ENCODE measurements at places on chromosomes 12 and 14. TPM values are rescaled to one million over a fixed set of nuclear protein-coding genes. Genes with fewer than 3 reads are reported as not detected.
A peak's percentile ranks its signal among the peaks of the same experiment; 100 is the strongest.

GRCh38 chr14:55874785-55875184 is 243.4 kb upstream of the PELI2 start:
- no peak for ATAC-seq

DNA sequence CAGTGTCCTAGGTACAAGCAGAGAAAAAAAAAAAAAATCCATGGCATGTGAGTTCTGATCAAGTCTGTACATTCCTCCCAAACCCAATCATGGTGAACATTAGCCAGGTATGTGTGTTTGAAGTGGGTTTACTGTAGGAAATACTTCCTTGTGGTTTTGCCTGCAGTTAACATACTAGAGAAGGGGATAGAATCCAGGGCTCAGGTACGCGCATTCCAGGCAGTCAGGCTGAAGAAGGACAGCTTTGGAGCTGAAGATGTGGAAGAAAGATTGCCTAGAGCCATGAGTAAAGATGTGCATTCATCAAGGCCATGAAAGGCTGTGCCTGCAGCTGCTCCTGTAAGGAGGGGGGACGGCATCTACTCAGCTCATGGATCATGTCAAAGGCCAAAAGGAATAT is 88.2 kb upstream of the NTF3 start:
- ATAC-seq = no peak

DNA sequence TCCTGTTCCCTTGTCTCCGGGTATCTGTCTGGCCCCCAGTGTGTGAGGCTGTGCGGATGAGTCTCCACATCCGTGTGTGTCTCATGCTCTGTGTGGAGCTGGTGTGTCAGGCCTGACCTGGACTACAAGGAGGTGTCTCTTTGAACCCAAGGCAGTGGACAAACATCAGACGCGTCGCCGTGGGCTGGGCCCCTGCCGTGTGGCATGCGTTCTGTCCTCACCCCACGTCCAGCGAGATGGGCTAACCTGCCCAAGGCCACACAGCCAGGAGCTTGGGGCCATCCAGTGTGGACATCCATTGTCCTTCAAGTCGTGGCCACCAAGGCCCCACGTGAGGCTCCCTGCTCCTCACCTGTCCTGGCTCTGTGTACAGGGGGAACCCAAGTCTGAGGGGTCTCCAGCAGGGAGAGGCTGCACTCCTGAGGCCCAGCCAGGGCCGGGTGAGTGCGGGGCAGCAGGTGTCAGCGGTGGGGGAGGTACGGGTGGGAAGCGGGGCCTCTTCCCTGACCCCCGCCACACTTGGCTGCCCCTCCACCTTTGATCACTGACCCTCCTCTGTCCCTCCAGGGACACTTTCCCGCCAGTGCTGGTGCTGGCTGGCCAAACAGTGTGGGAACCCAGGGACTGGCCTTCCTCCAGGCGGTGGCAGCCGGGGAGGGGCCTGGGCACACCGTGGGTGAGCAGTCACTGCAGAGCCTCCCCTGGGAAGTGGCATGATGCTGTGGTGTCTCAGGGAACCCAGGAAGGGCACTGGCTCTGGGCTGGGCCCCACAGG is 48.5 kb downstream of the CYP46A1 start:
- ATAC-seq = no peak

The GPRC5D gene
- total RNA-seq = 0.88 TPM

- ATAC-seq = no peak
Observed at GRCh38 chr14:94538070-94538740, 23.0 kb upstream of the SERPINA4 start.

GRCh38 chr14:67285876-67286452 is 44.7 kb downstream of the PALS1 start:
- no peak for ATAC-seq

DNA sequence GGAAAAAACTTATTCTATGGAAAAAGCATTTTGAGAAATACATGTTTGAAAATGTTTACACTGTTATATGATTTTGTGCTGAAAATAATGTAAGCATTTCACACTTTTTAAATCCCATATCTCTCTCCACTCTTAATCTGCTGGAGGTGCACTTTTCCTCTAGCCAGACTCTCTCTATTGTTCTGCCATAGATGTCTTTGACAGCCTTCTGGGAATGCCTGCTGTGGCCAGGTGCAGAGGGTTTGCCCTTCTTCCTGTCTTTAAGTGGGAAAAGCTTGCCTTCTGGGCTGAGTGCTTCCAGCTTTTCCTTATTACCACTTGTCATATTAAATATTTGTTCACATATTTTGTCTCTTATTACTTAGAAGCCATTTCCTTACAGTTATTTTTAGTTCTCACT is 60.1 kb upstream of the PPM1H start:
- ATAC-seq = no peak

The FBXW8 gene
- total RNA-seq = 16.3 TPM

DNA sequence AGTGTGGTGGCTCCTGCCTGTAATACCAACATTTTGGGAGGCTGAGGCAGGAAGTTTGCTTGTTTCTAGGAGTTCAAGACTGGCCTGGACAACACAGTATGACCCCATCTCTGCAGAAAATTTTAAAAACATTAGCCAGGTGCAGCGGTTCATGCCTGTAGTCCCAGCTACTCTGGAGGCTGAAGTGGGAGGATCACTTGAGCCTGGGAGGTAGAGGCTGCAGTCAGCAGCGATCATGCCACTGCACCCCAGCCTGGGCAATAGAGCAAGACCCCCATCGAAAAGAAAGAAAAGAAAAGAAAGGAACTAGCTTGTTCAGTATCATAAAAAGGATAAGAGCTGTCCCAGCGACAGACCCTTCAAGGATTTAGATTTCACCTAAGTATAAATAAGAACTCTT is 18.1 kb upstream of the PWP1 start:
- ATAC-seq = no peak

GRCh38 chr12:20601668-20602280 is 93.4 kb upstream of the SLCO1C1 start:
- no peak for ATAC-seq

GRCh38 chr14:35133542-35134328 is 11.4 kb downstream of the PRORP start:
- no peak for ATAC-seq

- peak; percentile 69 for ATAC-seq
Observed at GRCh38 chr12:32069071-32069470, 37.6 kb upstream of the BICD1 start.

The VASH1 gene
- 6.9 TPM for total RNA-seq

GRCh38 chr12:126198966-126199692 is 1133.9 kb downstream of the AACS start:
- ATAC-seq = no peak

The CCDC196 gene
- 0.38 TPM for total RNA-seq

DNA sequence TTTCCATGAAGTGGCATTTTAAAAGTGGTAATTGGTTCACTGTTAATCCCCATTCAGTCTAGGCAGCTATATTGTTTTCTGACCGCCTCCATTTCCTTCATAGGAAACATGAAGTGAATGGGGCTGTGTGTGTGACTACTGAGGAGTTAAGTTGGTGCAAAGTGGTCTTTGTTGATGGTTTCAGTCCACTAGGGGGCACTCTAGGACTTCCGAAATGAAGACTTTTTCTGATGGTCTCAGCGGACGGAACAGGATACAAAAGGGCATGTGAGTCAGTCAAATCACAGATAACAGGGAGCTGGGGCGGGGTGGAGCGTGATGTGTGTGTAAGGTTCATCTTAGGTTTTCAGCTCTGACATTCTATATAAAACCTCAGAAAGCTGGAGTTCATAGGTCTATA is 240.1 kb upstream of the OR4E1 start:
- no peak for ATAC-seq

- peak; percentile 54 for ATAC-seq
Observed at GRCh38 chr12:86914721-86915120, 658.5 kb upstream of the MGAT4C start.

GRCh38 chr12:53700567-53700966 is 24.7 kb upstream of the ATP5MC2 start:
- ATAC-seq = no peak

DNA sequence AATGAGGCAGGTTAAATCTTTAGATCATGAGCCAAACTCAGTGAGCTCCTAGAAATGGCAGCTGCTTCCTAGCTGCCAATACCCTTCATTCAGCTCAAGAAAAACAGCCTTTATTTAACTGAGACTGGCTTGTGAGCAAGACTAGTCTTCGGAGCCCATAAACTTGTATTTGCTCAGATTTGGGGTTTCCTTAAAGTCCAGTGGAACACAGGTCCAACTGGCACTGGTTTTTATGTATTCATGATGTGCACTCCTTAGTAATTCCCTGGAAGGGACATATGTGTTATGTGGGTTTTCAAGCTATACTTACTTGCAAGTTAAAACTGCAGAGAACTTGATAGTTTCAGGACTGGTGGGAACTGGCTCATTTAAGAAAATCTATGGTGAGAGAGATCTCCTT is 380.1 kb upstream of the TMEM132C start:
- no peak for ATAC-seq

DNA sequence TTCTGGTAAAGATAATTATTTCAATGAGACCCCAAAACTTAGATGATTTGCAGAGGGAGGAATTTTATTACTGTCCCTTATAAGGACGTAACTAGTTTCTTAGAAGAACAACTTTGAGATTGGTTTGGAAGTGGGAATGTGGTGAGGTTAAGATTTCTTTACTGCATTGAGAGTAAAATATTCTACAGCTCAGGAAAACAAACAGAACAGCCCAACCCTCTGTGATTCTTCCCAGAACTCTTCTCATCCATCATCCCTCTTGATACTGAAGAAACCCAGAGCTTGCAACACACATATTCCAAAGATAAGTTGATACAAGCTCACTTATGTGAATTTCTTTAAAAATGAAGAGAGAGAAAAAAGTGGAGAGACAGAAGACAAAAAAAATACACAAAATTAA is 234.2 kb downstream of the CRADD start:
- no peak for ATAC-seq

DNA sequence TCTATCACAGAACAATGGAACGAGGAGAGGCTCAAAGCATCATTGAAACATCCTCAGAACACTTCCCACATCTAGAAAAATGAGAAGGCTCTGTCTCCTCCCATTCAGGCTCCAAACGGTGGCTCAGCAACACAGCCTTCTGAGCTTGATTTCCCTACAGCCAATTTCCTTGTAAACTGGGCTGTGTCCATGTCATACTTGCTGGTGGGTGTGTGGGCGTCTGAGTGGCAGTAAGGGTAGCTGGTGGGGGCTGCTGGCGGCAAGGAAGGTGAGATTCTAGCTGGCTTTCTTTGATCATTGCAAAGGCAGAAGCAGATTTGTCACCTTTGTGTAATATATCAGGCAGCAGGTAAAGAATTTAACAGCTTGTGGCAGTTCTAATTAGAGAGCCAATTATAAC is 163.7 kb downstream of the CALM1 start:
- no peak for ATAC-seq

GRCh38 chr12:6367065-6367968 is 8.0 kb downstream of the SCNN1A start:
- ATAC-seq = no peak

GRCh38 chr14:104307246-104307626 is 168.8 kb downstream of the KIF26A start:
- no peak for ATAC-seq

The PPP2R3C gene
- total RNA-seq = 37.2 TPM

GRCh38 chr12:47071241-47071852 is 8.1 kb upstream of the PCED1B start:
- ATAC-seq = no peak

The FAR2 gene
- 3.6 TPM for total RNA-seq

The RNASE12 gene
- total RNA-seq = not detected

- ATAC-seq = no peak
Observed at GRCh38 chr12:118430516-118430915, 54.2 kb downstream of the SUDS3 start.

DNA sequence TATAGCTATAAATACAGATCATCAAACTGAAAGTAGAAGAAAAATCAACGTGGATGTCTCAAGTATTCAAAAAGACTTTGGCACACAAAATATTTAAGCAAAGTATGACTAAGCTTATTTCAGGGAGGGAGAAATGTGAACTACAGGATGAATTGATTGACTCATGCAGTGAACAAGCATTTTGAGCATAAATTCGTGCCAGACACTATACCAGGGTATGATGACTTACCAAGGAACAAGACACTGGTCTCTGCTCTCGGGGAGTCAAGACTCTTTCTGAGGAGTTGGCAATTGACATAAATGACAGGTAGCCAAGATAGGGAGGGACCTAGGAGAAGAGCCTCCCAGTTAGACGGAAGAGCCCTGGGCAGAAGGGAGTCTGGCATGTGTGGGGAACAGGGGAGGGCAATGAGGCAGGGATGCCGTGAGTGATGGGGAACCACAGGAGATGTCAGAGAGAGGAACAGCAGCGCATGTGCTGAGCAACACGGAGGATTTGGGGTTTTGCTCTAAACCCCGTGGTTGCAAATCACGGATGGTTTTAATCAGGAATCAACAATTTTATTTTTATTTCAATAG is 115.2 kb downstream of the TMEM132D start:
- ATAC-seq = no peak

GRCh38 chr14:96599076-96599475 is 96.9 kb downstream of the PAPOLA start:
- no peak for ATAC-seq

The STON2 gene
- 64.1 TPM for total RNA-seq

DNA sequence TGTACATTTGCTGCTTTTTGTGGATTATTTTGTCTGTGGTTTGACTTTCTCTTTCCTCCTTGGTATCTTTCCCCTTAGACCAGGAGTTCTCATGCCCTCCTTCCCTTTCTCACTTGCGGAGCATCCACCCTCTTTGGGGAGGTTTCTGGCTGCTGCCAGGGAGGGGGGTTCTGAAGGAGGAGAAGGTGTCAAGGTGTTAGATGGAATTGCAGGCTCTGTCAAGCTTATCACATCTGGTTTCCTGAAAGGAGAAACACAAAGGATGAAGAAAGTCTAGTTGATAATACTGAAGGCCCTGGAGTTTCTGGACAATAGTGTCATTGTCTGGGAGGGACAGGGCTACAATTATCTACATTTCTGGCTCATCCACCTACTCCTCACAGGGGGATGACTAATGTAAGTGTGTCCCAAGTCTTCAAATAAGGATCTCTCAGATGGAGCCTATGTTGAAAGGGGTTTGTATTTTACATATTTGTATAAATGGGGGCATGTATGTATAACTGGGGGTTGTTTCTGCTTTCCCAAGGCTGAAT is 217.3 kb upstream of the CCDC196 start:
- ATAC-seq = no peak

The ZNF385A gene
- total RNA-seq = 1.3 TPM

The ORAI1 gene
- 3.0 TPM for total RNA-seq

The ITGA5 gene
- 0.78 TPM for total RNA-seq

- peak; percentile 91 for ATAC-seq
Observed at GRCh38 chr12:49538510-49539403, at the start of gene KCNH3. TSS of gene KCNH3 (plus strand) at chr12:49539030. CDS start at chr12:49539417, 387 bp downstream.

DNA sequence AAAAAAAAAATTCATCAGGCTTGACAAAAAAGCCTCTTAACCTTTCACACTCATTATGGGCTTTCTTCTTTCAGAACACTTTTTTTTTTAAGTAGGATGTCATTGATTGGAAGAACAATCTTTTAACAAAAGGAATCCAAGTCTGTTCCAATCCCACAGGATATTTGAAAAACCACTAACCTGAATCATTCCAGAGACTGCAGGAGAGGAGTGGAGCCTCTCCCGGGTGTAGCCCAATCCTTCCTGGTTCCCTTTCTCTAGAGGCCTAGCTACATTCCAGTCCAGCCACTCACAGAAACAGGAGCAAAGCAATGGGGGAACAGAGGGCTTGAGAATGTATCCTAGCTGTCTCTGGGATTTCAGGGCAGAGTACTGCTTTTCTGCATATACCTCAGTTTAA is 4.3 kb downstream of the MFAP5 start:
- no peak for ATAC-seq

- ATAC-seq = no peak
Observed at GRCh38 chr12:92248977-92249376, 103.3 kb upstream of the BTG1 start.

GRCh38 chr14:21071225-21072030 is 1.3 kb downstream of the ARHGEF40 start:
- ATAC-seq = peak; percentile 73

The TRMT61A gene
- total RNA-seq = 11.1 TPM

All from motor neuron (in vitro differentiated cells).